WTC11 (cell line): ENCODE measurements at places on chromosomes 16 and 17. TPM values are rescaled to one million over a fixed set of nuclear protein-coding genes. Genes with fewer than 3 reads are reported as not detected.

Gene ZG16
- not detected in 3 replicates for total RNA-seq

Gene UBALD2
- 24.4 to 30.3 TPM (median 28.2 TPM) in 3 replicates for total RNA-seq

Gene SCIMP
- not detected in 3 replicates for total RNA-seq

Gene TLCD3A
- 21.6 to 24.9 TPM (median 23.4 TPM) in 3 replicates for total RNA-seq

Gene PMFBP1
- 1.9 to 3.4 TPM (median 3.2 TPM) in 3 replicates for total RNA-seq

Gene NT5M
- 10.8 to 18.8 TPM (median 17.5 TPM) in 3 replicates for total RNA-seq

GRCh38 chr17:7626307-7626706 is 1.3 kb downstream of the SAT2 start:
- H3K36me3 ChIP-seq = peaks cover 4% of the 10 kb centered on the region
- no peak overlapping the region for H3K27ac ChIP-seq
- peaks cover 9% of the 10 kb centered on the region for H3K4me1 ChIP-seq
- no peaks in the 10 kb centered on the region for H3K27me3 ChIP-seq
- H3K4me3 ChIP-seq = peak overlapping the region; percentile 85

DNA sequence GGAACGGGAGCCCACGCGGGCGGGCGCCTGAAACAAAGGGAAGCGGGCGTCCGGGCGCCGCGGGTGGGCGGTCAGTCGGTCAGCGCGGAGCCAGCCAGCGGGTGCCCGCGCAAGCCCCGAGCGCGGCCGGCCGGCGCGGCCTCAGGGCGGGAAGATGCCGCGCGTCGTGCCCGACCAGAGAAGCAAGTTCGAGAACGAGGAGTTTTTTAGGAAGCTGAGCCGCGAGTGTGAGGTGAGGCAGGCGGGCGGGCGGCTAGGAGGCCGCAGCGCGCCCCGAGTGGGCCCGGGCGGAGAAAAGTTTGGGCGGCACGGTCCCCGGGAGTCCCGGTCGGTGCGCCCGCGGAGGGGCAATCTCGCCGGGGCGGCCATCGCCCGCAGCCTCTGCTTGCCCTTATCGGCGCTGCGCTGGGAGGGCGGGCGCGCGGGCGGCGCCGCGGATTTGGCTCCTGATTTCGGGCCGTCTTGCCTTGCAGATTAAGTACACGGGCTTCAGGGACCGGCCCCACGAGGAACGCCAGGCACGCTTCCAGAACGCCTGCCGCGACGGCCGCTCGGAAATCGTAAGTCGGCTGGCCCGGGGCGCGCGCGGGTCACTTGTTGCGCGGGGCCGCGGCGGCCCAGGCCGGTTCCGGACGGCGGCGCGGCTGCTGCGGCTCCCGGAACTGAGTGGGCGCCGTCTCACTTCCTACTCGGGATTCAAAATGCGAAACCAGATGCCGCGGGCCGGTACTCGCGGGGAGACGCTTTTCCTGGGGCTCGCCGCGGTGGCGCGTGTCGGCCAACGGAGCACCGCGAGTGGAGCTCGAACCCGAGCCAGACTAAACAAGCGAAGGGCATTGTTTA is 526 bp downstream of the CBFB start:
- no peak overlapping the region for H3K27ac ChIP-seq
- H3K36me3 ChIP-seq = peaks cover 8% of the 10 kb centered on the region; the same call in 1 of the 2 replicates
- H3K4me3 ChIP-seq = peak overlapping the region; percentile 84
- peaks cover 14% of the 10 kb centered on the region; the same call in 1 of the 2 replicates for H3K4me1 ChIP-seq
- peak; percentile 35 for DNase-seq

DNA sequence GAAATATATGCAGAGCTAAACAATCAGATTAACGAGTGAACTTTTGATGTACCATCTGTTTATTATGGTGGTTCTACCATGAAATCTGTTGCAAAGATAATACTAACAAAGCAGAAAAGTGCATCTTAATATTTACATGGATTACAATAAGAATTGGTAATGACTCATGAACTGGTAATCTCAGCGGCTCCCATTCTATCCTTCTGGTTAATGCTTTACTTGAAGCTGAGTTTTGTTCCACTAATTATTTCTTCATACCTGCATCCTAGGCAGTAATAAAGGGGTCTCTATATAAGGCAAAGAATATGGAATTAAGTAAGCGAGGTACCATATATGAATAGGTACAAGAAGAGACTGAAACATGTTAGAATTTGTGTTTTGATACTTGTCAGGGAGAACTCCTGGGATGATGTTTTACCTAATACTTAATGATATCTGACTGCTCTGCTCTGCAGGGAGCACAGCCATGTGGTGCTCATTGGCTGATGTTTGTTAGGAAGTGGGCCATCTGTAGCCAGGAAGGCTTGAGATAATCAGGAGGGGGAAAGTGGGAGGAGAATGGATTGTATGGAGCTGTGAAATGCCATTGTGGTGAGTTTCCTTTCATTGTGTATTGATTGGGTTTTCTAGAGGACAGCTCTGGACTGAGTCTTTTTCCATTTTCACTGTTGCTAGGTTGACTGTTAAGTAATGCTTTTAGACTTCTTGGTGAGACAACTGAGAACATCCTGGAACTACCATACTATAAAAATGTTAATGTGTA is 52.6 kb downstream of the MAP2K6 start:
- DNase-seq = no peak
- H3K4me3 ChIP-seq = no peak overlapping the region
- no peaks in the 10 kb centered on the region for H3K27me3 ChIP-seq
- peak overlapping the region; percentile 95 for H3K27ac ChIP-seq
- H3K4me1 ChIP-seq = peaks cover 48% of the 10 kb centered on the region

DNA sequence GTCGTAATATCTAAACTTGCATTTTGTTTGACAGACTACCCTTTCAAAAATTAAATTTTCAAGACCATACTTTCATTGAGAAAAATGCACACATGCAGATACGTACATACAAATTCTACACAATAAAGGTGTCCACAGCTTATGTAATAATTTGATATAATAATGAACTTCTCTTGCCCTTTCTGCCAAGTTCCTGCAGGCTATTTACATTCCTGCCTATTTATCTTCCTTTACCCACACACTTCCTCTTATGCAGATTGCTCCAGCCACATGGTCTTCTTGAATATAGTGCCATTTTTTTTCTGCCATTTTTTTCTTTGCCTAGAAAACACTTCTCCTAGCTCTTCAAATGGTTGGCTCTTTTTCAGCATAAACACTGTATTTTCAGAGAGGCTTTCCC is 826.9 kb upstream of the CDH8 start:
- peaks cover 12% of the 10 kb centered on the region for H3K4me1 ChIP-seq
- no peak overlapping the region for H3K4me3 ChIP-seq
- no peaks in the 10 kb centered on the region for H3K27me3 ChIP-seq
- peaks cover 4% of the 10 kb centered on the region for H3K36me3 ChIP-seq
- no peak for DNase-seq

GRCh38 chr17:63633742-63634141 is 11.5 kb downstream of the MAP3K3 start:
- H3K27me3 ChIP-seq = no peaks in the 10 kb centered on the region
- no peak overlapping the region for H3K4me3 ChIP-seq
- peaks cover 4% of the 10 kb centered on the region; the same call in 1 of the 2 replicates for H3K36me3 ChIP-seq

- H3K36me3 ChIP-seq = no peaks in the 10 kb centered on the region
- peaks cover 23% of the 10 kb centered on the region for H3K4me1 ChIP-seq
- H3K27me3 ChIP-seq = peaks cover 25% of the 10 kb centered on the region
Measured at GRCh38 chr16:57093666-57094564, 1.5 kb downstream of the CPNE2 start.

GRCh38 chr16:316741-317464 is 33.9 kb downstream of the PDIA2 start:
- no peak for DNase-seq
- H3K27me3 ChIP-seq = no peaks in the 10 kb centered on the region
- H3K4me1 ChIP-seq = peaks cover 19% of the 10 kb centered on the region
- no peak overlapping the region for H3K4me3 ChIP-seq

DNA sequence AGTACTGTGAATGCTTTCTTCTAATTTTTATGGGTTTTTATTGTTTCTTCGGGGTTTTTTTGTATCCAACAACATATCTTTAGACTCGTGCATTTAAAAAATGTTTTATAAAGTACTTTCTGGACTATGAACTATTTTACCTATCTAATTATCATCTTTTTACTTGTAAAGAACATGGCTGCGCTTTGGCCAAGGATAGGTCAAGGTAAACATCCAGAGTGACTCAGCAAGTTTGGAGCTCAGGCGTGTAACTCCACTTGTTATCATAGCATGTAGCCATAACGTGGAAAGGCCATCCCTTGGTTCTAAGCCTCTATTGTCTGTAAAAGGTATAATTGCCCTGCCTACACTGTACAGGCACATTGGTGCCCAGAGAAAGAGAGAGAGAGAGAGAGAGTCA is 818.0 kb upstream of the GOT2 start:
- H3K27me3 ChIP-seq = no peaks in the 10 kb centered on the region
- H3K36me3 ChIP-seq = no peaks in the 10 kb centered on the region
- DNase-seq = no peak
- H3K4me3 ChIP-seq = no peak overlapping the region
- no peak overlapping the region for H3K27ac ChIP-seq

DNA sequence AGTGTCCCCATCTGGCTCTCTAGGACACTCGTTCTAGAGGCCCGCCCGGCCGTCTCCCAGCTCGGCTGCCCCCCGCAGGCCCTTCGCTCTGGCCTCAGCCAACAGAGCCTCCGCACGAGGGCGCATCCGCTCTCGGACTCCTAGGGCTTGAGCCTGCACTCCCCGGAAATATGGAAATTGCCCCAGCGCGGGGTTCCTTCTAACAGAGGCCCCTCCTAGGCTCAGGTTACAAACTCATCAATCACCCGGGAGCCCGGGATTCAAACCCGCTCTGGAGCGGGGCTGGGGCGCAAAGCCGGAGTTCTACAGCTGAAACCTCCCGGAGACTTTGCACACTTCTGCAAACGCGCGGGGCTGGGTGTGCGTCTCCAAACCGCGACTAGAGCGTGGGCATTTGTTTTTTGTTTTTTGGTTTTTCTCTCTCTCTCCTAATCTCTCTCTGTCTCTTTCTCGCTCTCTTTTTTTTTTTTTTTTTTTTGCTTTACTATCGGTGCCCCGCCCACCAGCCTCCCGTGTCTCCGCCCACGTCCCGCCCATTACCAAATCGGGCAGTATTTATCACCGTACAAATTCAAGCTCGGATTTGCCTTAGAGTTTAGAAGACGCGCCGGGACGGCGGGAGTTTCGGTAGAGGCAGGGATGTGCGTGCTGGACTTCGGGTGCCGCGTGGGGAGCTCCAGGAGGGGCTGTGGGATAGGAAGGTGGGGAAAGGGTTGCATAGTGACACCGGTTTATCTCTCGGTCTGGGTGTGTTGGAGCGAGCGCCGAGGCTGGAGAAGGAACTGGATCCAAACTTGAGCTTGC is 2.4 kb upstream of the FOXL1 start:
- no peaks in the 10 kb centered on the region for H3K36me3 ChIP-seq
- H3K4me3 ChIP-seq = peak overlapping the region; percentile 89
- H3K4me1 ChIP-seq = peaks cover 68% of the 10 kb centered on the region

- no peaks in the 10 kb centered on the region; the same call in 1 of the 2 replicates for H3K27me3 ChIP-seq
- peaks cover 51% of the 10 kb centered on the region for H3K4me1 ChIP-seq
- no peak overlapping the region for H3K4me3 ChIP-seq
- peaks cover 17% of the 10 kb centered on the region for H3K36me3 ChIP-seq
Measured at GRCh38 chr17:77145224-77145611, 4.4 kb downstream of the SEC14L1 start.

- DNase-seq = no peak
- H3K4me1 ChIP-seq = peaks cover 22% of the 10 kb centered on the region
- H3K27me3 ChIP-seq = peaks cover 10% of the 10 kb centered on the region
- H3K4me3 ChIP-seq = peak overlapping the region; percentile 75
- 0 out of 2 replicates have a peak overlapping the region, but pooled peaks have one; percentile 4 for H3K27ac ChIP-seq
Measured at GRCh38 chr17:82035488-82035887, 2.0 kb downstream of the DCXR start.

GRCh38 chr17:17722081-17722905 is 41.0 kb downstream of the RAI1 start:
- H3K27ac ChIP-seq = no peak overlapping the region
- peak; percentile 63 for DNase-seq
- peaks cover 35% of the 10 kb centered on the region for H3K4me1 ChIP-seq
- H3K4me3 ChIP-seq = peak overlapping the region; percentile 71

DNA sequence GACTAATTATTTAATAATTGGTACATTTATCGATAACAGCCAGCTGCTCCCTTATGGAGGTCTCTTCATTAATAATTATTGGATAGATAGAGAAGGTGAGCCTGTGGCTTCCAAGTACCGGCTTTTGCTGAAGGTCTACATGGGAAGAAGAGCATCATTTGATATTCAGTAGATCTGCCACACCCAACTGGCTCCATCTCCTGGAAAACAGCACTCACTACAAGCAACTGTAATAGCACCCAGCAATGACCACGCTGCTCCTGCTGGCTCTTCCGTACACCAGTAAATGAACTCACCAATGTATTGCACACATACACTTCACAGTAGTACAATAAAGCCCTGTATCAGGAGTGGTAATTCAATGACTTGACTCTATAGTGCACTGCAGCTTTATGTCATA is 19.5 kb downstream of the MARVELD3 start:
- no peak overlapping the region for H3K4me3 ChIP-seq
- peaks cover 6% of the 10 kb centered on the region for H3K4me1 ChIP-seq
- H3K27me3 ChIP-seq = no peaks in the 10 kb centered on the region
- 0 out of 2 replicates have a peak overlapping the region, but pooled peaks have one; percentile 2 for H3K27ac ChIP-seq

DNA sequence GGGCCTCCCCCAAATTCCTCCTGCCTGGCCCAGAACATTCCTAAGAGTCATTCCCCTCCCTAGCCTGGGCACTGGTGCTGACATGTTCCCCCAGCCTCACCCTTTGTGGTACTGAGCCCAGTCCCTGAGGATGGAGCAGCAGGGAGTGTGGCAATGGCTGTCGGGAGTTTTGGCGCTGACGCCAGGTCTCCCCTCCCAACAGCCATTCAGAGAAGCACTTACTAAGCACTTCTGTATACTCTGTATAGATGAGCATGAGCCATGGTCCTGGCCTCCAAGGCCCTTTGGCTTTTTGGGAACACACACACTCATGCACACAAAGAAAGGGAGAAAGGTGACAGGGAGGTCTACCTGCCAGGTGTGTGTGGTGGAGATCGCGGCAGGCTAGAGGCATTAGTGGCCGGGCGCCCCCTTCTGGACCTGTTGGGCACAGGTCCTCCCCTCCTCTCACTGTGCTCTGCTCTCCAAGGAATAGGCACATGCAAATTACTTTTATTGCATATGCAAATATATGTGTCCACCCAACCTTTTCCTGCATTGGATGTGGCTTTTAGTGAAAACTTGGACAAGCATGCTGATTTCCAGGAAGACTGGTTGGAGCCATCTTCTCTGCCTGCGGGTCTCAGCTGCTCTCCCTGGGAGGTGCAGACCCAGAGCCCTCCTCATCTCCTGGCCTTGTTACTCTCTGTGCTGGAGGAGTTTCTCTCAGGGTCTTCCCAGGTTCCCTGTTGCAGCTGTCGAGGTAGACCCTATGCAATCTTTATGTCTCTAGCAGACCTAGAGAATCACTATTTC is 17.4 kb upstream of the C17orf107 start:
- peak; percentile 85 for DNase-seq
- peak overlapping the region; percentile 83 for H3K27ac ChIP-seq
- H3K4me1 ChIP-seq = peaks cover 13% of the 10 kb centered on the region
